Prostate gland (tissue), 2 donors: ENCODE measurements at places on chromosomes 6 and 20. TPM values are rescaled to one million over a fixed set of nuclear protein-coding genes. Genes with fewer than 3 reads are reported as not detected.

DNA sequence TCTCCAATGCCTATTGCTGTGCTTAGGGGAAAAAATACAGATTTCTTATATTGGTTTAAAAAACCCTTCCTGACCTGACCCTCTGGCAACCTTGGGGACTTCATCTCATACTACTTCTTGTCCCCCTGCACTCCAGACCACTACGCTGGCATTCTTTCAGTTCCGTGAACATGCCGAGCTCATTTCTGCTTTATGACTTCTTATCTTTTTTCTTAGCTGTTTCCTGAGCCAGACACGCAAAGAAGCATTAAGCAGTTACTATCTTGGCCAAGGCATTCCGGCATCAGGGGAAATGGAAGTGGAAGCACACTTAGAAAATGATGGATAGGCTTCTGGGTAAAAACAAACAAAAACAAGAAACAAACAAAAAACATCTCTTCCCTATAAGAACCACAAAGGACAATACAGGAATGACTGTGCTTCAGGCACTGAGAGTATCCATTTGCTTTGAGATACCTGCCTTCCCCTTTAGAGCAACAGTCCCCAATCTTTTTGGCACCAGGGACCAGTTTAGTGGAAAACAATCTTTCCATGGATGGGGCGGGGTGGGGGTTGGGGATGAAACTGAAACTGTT, 4.4 kb upstream of the CCDC28A start:
- no peak for DNase-seq
- H3K27me3 ChIP-seq: no peaks in the 10 kb centered on the region
- no peak overlapping the region for H3K4me3 ChIP-seq
- no peak overlapping the region for H3K27ac ChIP-seq

GRCh38 chr6:165819394-165819793, 156.4 kb upstream of the PDE10A start:
- no peaks in the 10 kb centered on the region for H3K4me1 ChIP-seq
- no peak overlapping the region for H3K4me3 ChIP-seq
- H3K27me3 ChIP-seq: peaks cover 6% of the 10 kb centered on the region
- H3K27ac ChIP-seq: no peak overlapping the region
- no peak for DNase-seq

DNA sequence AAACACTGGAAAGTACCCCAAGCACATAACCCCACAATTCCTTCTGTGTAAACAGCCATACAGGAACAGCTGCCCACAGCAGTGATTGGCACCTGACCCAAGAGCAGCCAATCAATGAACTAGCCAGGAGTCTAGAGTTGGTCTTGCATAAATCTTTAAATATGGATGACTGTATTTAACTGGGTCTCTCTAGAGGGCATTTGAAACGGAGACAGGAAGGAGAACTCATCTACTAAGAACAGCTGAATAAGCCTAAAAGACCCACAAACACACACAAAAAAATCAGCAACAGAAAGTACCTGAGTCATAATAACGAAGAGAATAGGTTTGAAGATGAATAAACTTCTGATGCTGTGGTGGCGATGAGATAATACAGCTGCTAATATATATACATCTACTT, 49.0 kb upstream of the ASF1A start:
- H3K27ac ChIP-seq: no peak overlapping the region
- H3K27me3 ChIP-seq: no peaks in the 10 kb centered on the region
- no peaks in the 10 kb centered on the region for H3K4me1 ChIP-seq
- H3K36me3 ChIP-seq: no peaks in the 10 kb centered on the region

- no peaks in the 10 kb centered on the region for H3K36me3 ChIP-seq
- DNase-seq: no peak
- no peak overlapping the region for H3K27ac ChIP-seq
- H3K4me3 ChIP-seq: no peak overlapping the region
Observed at GRCh38 chr20:48623176-48623905, 204.5 kb downstream of the PREX1 start.

VGLL2 gene
- 0.28 TPM for total RNA-seq

EPPIN gene
- 137 TPM for total RNA-seq

- peaks cover 23% of the 10 kb centered on the region for H3K36me3 ChIP-seq
- H3K4me1 ChIP-seq: peaks cover 9% of the 10 kb centered on the region
- H3K4me3 ChIP-seq: no peak overlapping the region
- H3K27me3 ChIP-seq: no peaks in the 10 kb centered on the region
Observed at GRCh38 chr6:158770533-158771330, 48.4 kb downstream of the EZR start.

GRCh38 chr6:7484666-7485065, 56.8 kb upstream of the DSP start:
- H3K4me1 ChIP-seq: no peaks in the 10 kb centered on the region
- no peaks in the 10 kb centered on the region for H3K27me3 ChIP-seq
- H3K36me3 ChIP-seq: no peaks in the 10 kb centered on the region
- DNase-seq: no peak
- H3K4me3 ChIP-seq: no peak overlapping the region

- H3K4me1 ChIP-seq: no peaks in the 10 kb centered on the region
- H3K36me3 ChIP-seq: no peaks in the 10 kb centered on the region
- no peak for DNase-seq
- H3K27me3 ChIP-seq: no peaks in the 10 kb centered on the region
Observed at GRCh38 chr6:149563928-149564325, 2.2 kb upstream of the GINM1 start.

DNA sequence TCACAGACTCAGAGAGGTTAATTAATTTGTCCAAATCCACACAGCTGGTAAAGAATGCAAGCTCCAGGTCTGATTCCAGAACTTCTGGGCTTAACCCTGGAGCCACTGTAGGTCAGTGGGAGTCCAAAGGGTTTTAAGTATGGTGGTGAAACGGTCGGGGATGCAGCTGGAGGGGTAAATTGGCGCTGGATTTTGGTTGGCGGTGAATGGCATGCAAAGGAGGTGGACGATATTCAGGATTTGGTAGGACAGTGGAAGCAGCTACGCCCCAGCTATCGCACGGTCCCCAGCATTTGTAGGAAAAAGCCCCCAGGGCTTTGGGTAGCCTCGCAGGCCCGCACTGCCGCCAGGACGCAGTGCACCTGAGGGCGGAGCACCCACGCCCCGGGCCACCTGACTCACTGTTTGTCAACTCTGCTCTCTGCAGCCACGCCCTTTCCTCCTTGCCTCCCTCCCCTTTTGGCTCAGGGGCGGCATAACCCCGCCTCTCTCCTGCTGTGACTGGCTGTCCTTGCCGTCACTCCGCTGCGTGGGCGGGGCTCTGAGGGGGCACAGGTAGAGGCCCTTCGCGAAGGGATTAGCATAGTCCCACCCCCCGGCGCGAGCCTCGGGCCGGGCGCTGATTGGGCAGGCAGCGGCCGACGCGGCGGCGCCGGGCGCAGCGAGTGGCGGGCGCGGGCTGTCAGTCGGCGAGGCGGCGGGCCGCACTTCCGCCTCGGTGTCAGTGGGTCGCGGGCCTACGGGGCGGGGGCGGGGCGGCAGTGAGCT, at the start of gene OSBPL2:
OSBPL2 (plus strand) TSS at position 721 of the 768 bp plus-strand sequence. CDS start 17,664 bp downstream, outside the sequence.
- peak; percentile 99 for DNase-seq

- no peaks in the 10 kb centered on the region for H3K36me3 ChIP-seq
- H3K4me3 ChIP-seq: no peak overlapping the region
- no peaks in the 10 kb centered on the region for H3K4me1 ChIP-seq
- DNase-seq: no peak
- no peak overlapping the region for H3K27ac ChIP-seq
Observed at GRCh38 chr20:61659246-61659993, 406.3 kb downstream of the TAF4 start.

ADGB gene
- 8.1 TPM for total RNA-seq

COX7A2 gene
- total RNA-seq: 136 TPM

SLC17A2 gene
- total RNA-seq: not detected

DNA sequence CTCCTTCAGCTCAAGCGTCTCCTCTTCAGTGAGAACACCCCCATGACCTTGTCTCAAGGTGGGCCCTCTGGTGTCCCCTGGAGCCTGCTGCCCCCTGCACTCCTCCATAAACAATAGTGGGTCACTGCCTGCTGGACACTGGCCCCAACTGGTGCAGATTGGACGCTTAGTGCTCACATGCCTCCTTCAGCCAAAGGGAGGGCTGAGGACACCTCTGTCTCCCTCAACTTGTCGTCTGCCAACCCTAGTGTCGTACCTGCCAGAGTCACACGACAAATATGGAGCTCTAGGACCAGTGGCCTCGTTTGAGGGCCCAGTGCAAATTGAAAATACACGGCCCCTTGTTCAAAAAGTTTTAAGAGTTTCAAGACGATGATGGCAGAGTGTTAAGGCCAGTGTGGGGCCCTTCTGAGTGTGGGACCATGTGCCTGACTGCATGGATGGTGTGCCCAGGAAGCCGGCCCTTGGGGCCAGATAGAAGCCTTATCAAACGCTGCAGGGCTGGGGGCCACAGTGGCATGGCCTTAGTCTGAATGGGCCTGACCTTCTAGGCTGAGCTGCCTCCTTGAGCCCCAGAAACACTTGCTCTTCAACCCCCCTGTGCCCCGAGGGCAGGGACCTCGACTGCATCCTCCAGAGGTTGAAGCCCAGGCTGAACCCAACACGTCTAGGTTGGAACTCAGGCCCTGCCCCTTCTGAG, 20.1 kb downstream of the APCDD1L start:
- H3K27me3 ChIP-seq: no peaks in the 10 kb centered on the region
- H3K27ac ChIP-seq: no peak overlapping the region
- no peak for DNase-seq
- no peak overlapping the region for H3K4me3 ChIP-seq
